ENCODE measurements at places on chromosomes 12 and 14. TPM values are rescaled to one million over a fixed set of nuclear protein-coding genes. Genes with fewer than 3 reads are reported as not detected.

Gene IL31
- not detected for total RNA-seq

Gene FAM181A
- total RNA-seq = 2.4 TPM

Gene DHH
- total RNA-seq = 0.54 TPM

Gene SLC35E3
- 16.2 TPM for total RNA-seq

Gene RASAL1
- total RNA-seq = 0.27 TPM

Gene OR10G3
- total RNA-seq = not detected

Gene PIK3C2G
- total RNA-seq = 10.5 TPM

Gene PLCZ1
- total RNA-seq = 0.82 TPM

Gene CIROP
- not detected for total RNA-seq

Gene OR4E2
- total RNA-seq = not detected

Gene SPSB2
- 3.1 TPM for total RNA-seq

Gene PTHLH
- total RNA-seq = not detected

Gene WIF1
- 0.45 TPM for total RNA-seq

Gene SLC4A8
- 67.1 TPM for total RNA-seq

Gene ZFHX2
- total RNA-seq = 4.2 TPM

Gene KRT6A
- total RNA-seq = not detected

Gene B3GNT4
- 8.3 TPM for total RNA-seq

Gene LRP1-AS
- total RNA-seq = not detected

Gene MYF6
- total RNA-seq = 0.64 TPM

Gene IL23A
- not detected for total RNA-seq

Gene CLEC4C
- total RNA-seq = not detected

Gene DLK1
- 0.54 TPM for total RNA-seq

Gene CRACR2A
- 5.4 TPM for total RNA-seq

Gene SLC5A8
- total RNA-seq = 3.1 TPM

Gene GLT8D2
- total RNA-seq = 9.2 TPM

Gene PCED1B
- 0.27 TPM for total RNA-seq

Gene OR6C75
- total RNA-seq = not detected

Gene RPL10L
- not detected for total RNA-seq

Gene MIP
- total RNA-seq = not detected

Gene PSMB5
- 74.6 TPM for total RNA-seq

Gene TMEM30B
- 0.27 TPM for total RNA-seq

Gene CISTR
- total RNA-seq = not detected

Gene ISM2
- total RNA-seq = 0.45 TPM
